A375 (cell line): ENCODE measurements at places on chromosomes 7 and 10. TPM values are rescaled to one million over a fixed set of nuclear protein-coding genes. Genes with fewer than 3 reads are reported as not detected.

SORBS1 gene
- 3.1 and 4.6 TPM in 2 replicates for total RNA-seq

ST8SIA6 gene
- total RNA-seq = not detected in 2 replicates

CPA4 gene
- total RNA-seq = 22.0 and 34.8 TPM in 2 replicates

CTTNBP2 gene
- 0.19 and 2.4 TPM in 2 replicates for total RNA-seq

CABCOCO1 gene
- not detected in 2 replicates for total RNA-seq

LIMK1 gene
- 20.7 and 20.9 TPM in 2 replicates for total RNA-seq

FAM25G gene
- not detected in 2 replicates for total RNA-seq

CPA2 gene
- total RNA-seq = 0.48 TPM in 1 of 2 replicates, not detected in the other

HOXA6 gene
- 5.7 TPM in 2 replicates for total RNA-seq

ADARB2 gene
- 0.60 and 1.3 TPM in 2 replicates for total RNA-seq

AS3MT gene
- 0.26 and 0.32 TPM in 2 replicates for total RNA-seq

TIMM23 gene
- 75.3 and 102 TPM in 2 replicates for total RNA-seq

PTPRZ1 gene
- 3.6 and 5.4 TPM in 2 replicates for total RNA-seq

CADPS2 gene
- 14.3 and 14.6 TPM in 2 replicates for total RNA-seq

ZNF853 gene
- total RNA-seq = 3.9 and 6.9 TPM in 2 replicates

ITGA8 gene
- 0.03 TPM in 1 of 2 replicates, not detected in the other for total RNA-seq

TEX47 gene
- not detected in 2 replicates for total RNA-seq

SLC13A1 gene
- not detected in 2 replicates for total RNA-seq

AEBP1 gene
- total RNA-seq = 39.5 and 46.1 TPM in 2 replicates

ADCY1 gene
- total RNA-seq = 1.5 and 1.8 TPM in 2 replicates

ARL3 gene
- 8.1 and 8.3 TPM in 2 replicates for total RNA-seq

FBH1 gene
- total RNA-seq = 38.3 and 42.5 TPM in 2 replicates

GALNT11 gene
- total RNA-seq = 22.4 and 30.5 TPM in 2 replicates

NUTM2E gene
- total RNA-seq = not detected in 2 replicates

ASAH2 gene
- 4.0 and 4.9 TPM in 2 replicates for total RNA-seq

PTPRN2 gene
- 0.34 TPM in 1 of 2 replicates, not detected in the other for total RNA-seq

METTL27 gene
- 19.9 TPM in 2 replicates for total RNA-seq

SPDYE2 gene
- total RNA-seq = not detected in 2 replicates

KCNIP2 gene
- 0.29 and 0.45 TPM in 2 replicates for total RNA-seq

DOCK4 gene
- total RNA-seq = 26.1 and 42.9 TPM in 2 replicates

PNLIPRP1 gene
- not detected in 2 replicates for total RNA-seq
